ENCODE measurements at places on chromosomes 12 and 14. TPM values are rescaled to one million over a fixed set of nuclear protein-coding genes. Genes with fewer than 3 reads are reported as not detected.

MYO1H gene
- total RNA-seq = not detected

DNA sequence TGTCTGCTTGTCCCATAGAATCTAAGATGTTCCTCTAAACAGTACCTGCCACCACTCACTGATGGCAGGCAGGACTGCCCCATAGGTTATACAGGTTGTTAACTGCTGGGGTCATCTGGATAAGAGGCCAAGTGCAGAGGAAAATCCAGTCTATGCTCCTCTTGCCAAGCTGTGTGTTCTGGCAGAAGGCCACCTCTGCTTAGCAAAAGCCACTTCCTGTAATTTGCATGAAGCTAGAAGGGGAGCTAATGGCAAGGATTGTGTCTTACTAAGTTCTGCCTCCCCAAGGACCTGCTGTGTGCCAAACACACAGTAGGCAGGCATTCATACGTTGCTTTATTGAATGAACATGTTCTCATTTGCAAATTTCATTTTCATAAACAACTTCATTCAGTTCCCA, 445.4 kb downstream of the BCL11B start:
- no peak overlapping the region for H3K4me3 ChIP-seq
- H3K36me3 ChIP-seq = no peaks in the 10 kb centered on the region

DNA sequence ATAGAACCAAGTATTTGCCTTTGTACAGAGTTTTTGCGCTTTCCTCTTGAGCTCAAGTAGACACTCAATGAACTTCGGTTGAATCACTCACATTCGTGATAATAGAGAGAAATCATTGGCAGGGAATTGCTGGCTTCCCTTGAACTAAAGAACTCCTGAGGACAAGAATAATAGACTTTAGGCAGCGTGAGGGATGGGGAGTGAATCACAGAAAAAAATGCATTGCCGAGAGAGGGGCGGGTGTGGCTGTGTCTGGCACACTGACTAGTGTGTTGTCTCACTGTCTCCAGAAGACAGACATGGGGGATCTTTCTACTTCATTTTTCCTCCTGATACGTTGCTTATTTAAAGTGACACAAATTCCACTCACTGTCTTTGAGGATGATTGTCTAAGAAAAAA, 805.2 kb downstream of the BCL11B start:
- DNase-seq = no peak
- H3K36me3 ChIP-seq = no peaks in the 10 kb centered on the region
- no peaks in the 10 kb centered on the region for H3K27me3 ChIP-seq

PIWIL1 gene
- not detected for total RNA-seq

DNA sequence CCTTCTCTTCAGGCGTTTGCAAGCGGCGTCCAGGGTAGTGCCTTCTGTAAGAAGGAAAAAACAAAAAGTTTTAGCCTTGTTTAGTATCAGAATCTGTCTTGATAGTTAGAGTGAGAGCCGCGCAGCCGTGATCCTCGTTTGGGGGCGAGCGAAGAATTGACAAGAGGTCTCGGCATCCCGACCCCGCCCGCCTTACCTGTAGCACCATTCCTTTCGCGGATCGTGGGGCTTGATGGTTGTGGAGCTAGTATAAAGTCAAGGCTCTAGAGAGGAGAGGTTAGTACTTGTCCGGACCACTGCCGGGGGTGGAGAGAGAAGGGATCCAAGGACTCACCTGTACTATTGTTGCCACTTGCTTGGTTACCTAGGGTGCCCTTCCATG, 494 bp downstream of the TMTC3 start:
- H3K27ac ChIP-seq = peak overlapping the region; percentile 78

GRCh38 chr12:92486443-92487137, 216.2 kb upstream of the PLEKHG7 start:
- H3K36me3 ChIP-seq = no peaks in the 10 kb centered on the region
- H3K4me1 ChIP-seq = no peaks in the 10 kb centered on the region
- H3K27me3 ChIP-seq = no peaks in the 10 kb centered on the region
- no peak overlapping the region for H3K27ac ChIP-seq
- DNase-seq = no peak

DNA sequence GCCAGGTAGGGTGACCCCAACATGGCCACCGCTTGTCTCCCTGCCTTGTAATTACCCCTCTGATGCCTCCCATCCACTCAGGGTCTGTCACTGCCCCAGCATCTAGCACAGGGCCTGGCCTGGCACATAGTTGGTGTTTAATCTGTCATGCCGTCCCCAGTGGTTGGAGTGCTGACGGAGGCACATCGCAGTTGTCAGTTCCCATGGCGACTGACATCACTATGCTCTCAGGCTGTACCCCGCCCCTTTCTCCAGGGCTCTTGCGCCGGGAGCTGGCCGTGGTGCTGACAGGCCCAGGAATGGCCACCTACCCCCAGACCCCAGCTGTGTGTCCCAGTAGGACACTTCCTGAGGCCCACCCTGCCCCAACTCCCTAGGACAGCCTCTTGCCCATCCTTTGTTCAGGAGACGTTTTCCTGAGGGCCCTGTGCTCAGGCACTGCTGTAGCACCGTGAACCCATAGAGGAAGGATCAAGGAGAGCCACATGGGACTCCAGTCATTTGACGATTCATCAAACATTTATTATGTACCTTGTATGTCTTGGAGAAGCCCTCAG, 23.0 kb downstream of the FAM222A start:
- H3K36me3 ChIP-seq = no peaks in the 10 kb centered on the region
- no peak overlapping the region for H3K4me3 ChIP-seq
- DNase-seq = peak; percentile 24
- no peaks in the 10 kb centered on the region for H3K27me3 ChIP-seq
- no peaks in the 10 kb centered on the region for H3K4me1 ChIP-seq

CD4 gene
- total RNA-seq = 3.8 TPM

DNA sequence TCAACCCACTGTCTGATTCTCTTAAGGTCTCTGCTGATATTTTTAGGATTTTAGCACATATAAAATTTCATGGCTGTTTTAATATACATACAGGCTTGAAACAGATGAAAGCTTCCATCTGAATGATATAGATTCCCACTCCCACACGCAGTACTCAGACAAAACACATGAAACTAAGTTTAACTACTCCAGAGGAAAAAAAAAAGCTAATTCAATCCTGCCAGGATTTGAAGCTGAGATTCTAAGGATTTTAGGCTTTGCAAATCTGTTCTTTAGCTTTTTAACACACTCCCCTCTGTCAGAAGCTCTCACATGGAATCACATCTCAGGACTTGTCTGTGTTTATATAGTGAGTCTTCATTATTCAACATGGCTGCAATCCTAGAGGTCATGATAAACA, 217.3 kb downstream of the BCAT1 start:
- H3K27me3 ChIP-seq = no peaks in the 10 kb centered on the region
- H3K36me3 ChIP-seq = no peaks in the 10 kb centered on the region
- H3K4me1 ChIP-seq = no peaks in the 10 kb centered on the region
- DNase-seq = no peak
- no peak overlapping the region for H3K4me3 ChIP-seq

DNA sequence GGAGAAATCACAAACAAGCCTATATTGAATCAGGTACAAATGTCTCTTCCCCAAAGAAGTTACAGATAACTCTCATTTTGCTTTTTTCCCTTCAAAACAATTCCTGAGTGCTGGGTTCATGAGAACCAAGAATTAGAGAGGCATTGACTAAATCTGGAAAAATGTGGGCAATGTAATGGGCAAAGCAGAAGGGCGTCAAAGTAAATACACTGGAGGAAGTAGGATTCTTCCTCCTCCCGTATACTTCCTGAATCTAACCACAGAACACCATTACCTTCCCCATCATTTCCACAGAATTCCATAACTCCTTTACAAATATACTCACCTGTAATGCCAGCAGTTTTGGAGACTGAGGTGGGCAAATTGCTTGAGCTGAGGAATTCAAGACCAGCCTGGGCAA, 3.0 kb upstream of the RBMS2 start:
- H3K36me3 ChIP-seq = no peaks in the 10 kb centered on the region
- peaks cover 4% of the 10 kb centered on the region for H3K4me1 ChIP-seq
- H3K27me3 ChIP-seq = no peaks in the 10 kb centered on the region
- H3K27ac ChIP-seq = no peak overlapping the region

- H3K27me3 ChIP-seq = no peaks in the 10 kb centered on the region
- H3K4me1 ChIP-seq = no peaks in the 10 kb centered on the region
- no peak overlapping the region for H3K4me3 ChIP-seq
These were observed 120.0 kb upstream of the PWP1 start for GRCh38 chr12:107565551-107565950.

DNA sequence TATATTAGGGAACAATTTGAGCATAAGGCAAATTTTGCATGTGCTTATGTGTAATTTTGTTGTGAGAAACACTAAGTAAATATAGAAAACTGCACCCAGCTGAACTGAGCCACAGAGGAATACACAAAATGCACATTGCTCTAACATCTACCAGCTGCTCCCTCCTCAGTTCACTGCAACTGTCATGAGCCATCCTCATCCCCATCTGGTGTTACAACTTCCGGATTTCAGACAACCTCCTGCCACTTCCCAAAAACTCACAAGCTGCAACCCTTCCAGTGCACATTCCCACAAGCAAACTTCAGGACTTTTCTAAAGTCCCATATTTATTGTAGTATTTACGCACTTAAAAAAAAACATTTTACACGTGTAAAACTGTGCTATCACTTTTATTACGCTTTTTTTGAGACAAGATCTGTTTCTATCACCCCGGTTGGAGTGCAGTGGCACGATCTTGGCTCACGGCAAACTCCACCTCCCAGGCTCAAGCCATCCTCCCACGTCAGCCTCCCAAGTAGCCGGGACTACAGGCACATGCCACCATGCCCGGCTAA, 169.1 kb upstream of the TBX3 start:
- H3K36me3 ChIP-seq = no peaks in the 10 kb centered on the region
- DNase-seq = no peak
- no peak overlapping the region for H3K27ac ChIP-seq
- no peak overlapping the region for H3K4me3 ChIP-seq

DNA sequence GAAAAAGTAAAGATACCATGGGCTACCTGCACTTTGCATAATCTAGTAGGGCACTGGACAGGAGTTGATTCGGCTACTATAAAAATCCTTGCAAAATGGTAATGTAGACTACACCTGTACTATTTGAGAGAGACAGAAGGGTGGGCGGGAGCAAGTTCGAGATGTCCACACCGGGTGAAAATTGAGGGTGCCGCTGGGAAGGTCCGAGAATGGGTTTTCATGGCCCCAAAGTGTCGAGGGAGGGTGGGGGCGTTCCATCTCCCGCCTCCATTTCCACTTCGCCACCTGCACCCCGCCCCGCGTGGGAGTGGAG, 648 bp downstream of the SNX6 start:
- H3K27me3 ChIP-seq = no peaks in the 10 kb centered on the region
- DNase-seq = no peak
- peak overlapping the region; percentile 100 for H3K4me3 ChIP-seq
- H3K36me3 ChIP-seq = no peaks in the 10 kb centered on the region

INSM2 gene
- total RNA-seq = not detected

GRCh38 chr14:56173365-56173922, 55.2 kb downstream of the PELI2 start:
- no peaks in the 10 kb centered on the region for H3K36me3 ChIP-seq
- no peak overlapping the region for H3K4me3 ChIP-seq
- no peaks in the 10 kb centered on the region for H3K27me3 ChIP-seq
- H3K4me1 ChIP-seq = no peaks in the 10 kb centered on the region
- no peak overlapping the region for H3K27ac ChIP-seq

DNA sequence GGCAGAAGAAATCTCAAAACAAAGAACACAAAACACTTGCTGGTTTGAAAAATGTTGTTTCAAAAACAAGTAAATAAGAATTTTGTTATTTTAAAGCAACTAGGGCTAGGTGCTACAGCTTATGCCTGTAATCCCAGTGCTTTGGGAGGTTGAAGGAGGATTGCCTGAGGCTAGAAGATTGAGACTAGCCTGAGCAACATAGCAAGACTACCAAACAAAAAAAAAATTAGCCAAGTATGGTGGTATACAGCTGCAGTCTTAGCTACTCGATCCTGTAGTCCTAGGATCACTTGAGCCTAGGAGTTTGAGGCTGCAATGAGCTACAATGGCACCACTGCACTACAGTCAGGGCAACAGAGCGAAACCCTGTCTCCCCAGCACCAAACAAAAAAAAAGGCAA, 32.6 kb upstream of the MTERF2 start:
- no peak overlapping the region for H3K27ac ChIP-seq
- no peak overlapping the region for H3K4me3 ChIP-seq
- H3K4me1 ChIP-seq = no peaks in the 10 kb centered on the region

DNA sequence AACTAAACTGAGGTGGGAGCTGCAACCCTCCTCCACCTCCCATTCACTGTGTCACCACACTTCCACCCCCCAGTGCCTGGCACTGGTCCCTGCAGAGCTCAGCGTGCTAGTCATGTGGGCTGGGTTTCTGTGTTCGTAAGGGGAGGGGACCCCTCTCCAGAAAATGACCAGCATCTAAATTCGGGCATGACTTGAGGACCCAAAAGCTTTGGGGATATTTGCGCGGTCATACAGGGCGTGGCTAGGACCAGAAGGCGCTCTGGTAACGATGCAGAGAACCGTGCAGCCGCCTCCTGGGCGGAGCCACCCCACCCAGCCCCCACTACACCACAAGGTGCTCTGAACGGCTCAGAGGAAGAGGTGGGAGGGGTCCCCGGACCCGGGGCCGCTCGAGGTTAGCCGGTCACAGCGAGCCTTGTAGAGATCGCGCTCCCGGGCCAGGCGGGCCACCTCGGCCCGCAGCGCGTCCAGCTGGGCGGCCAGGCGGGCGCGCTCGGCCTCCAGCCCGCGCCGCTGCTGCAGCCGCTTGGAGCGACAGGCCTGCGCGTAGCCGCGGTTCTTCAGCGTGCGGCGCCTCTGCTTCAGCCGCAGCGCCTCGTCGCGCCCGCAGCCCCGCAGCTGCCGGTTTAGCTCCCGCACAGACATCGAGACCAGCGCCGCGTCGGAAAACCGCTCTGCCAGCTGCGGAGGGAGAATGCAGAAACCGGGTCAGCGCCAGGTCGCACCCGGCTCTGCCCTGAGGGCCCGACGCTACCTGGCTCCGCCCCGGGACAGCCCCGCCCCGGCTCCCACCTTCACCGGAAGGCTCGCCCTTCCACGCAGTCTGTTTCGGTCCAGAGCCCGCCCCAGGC, 9.8 kb downstream of the CPNE6 start:
- peak overlapping the region; percentile 77 for H3K4me3 ChIP-seq
- H3K27ac ChIP-seq = no peak overlapping the region
- peaks cover 5% of the 10 kb centered on the region for H3K4me1 ChIP-seq
- no peaks in the 10 kb centered on the region for H3K27me3 ChIP-seq

GRCh38 chr14:33363682-33364081, 425.0 kb downstream of the NPAS3 start:
- DNase-seq = no peak
- H3K4me1 ChIP-seq = peaks cover 5% of the 10 kb centered on the region
- no peaks in the 10 kb centered on the region for H3K36me3 ChIP-seq
- no peaks in the 10 kb centered on the region for H3K27me3 ChIP-seq
- H3K27ac ChIP-seq = no peak overlapping the region

DNA sequence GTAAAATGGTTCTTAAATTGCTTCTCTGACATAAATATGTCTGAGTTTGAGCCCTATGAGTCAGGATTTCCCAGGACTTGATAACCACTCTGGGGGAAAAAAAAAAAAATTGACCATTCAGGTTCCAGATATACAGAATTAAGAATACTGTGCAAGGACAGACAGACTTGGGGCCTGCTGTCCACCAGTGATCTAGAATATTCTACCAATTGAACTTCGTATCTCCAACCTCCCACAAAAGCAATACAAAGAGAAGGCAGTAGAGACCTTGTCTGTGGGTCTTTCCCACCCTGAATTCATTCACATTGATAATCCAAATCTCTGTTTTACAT, 4.1 kb downstream of the SINHCAF start:
- peaks cover 49% of the 10 kb centered on the region for H3K27me3 ChIP-seq
- no peaks in the 10 kb centered on the region for H3K36me3 ChIP-seq
- no peak overlapping the region for H3K27ac ChIP-seq
- H3K4me3 ChIP-seq = no peak overlapping the region

GRCh38 chr12:31523306-31523705, 67.6 kb downstream of the DENND5B start:
- no peak overlapping the region for H3K4me3 ChIP-seq
- no peaks in the 10 kb centered on the region for H3K27me3 ChIP-seq
- H3K36me3 ChIP-seq = no peaks in the 10 kb centered on the region
- H3K27ac ChIP-seq = no peak overlapping the region

Data from psoas muscle (tissue), 8 donors.